ENCODE measurements at places on chromosomes 3 and 15.
A peak's percentile ranks its signal among the peaks of the same experiment; 100 is the strongest.

DNA sequence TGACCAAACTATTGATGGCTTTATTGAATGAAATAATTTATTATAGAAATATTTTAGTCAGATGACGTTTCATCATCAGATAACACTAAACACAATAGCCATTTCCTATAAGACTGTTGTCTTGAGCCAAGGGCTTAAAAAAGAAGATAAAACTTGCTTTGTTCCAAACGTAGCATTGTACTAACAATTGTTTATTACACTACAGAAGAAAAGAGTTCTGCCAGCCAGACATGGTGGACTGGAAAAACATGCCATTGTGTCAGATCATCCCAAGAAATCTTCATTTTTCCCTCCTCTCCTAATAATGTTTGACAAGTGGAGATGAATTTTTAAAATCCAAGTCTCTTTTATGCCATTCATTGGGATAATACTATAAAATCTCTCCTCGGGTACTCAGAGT is 203.3 kb downstream of the CDIN1 start:
- DNase-seq: no peak

DNA sequence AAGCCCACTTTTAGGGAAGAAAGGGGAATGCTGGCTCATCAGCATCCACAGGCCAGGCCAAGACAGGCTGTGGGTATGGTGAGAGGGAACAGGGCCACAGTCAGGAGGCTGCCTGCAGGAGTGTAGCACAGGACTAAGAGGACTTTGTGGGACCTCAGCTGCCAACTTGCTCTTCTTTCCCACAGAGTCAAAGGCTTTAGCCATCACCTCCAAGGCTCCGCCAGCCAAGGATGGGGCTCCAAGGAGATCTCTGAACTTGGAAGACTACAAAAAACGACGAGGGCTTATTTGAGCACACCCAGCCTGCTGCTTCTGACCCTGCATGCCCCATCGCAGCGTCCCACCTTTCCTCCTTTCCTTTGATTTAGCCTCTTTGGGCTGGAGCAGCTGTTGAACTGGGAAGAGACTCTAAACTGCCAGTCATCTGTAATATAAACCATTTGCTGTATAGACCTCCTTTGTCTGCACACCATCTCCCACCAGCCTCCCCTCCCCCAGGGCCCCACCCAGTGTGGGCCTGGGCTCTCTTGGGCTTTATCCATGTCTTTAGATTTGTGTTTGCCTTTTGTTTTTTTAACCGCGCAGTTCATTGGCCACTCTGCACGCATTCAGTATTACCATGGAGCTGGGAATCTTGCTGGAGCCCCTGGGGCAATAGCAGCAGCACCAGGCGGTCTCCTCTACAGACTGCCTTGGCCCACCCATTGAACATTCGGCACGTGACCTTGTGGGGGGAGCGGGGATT is 13.1 kb upstream of the ITPKA start:
- DNase-seq: no peak

DNA sequence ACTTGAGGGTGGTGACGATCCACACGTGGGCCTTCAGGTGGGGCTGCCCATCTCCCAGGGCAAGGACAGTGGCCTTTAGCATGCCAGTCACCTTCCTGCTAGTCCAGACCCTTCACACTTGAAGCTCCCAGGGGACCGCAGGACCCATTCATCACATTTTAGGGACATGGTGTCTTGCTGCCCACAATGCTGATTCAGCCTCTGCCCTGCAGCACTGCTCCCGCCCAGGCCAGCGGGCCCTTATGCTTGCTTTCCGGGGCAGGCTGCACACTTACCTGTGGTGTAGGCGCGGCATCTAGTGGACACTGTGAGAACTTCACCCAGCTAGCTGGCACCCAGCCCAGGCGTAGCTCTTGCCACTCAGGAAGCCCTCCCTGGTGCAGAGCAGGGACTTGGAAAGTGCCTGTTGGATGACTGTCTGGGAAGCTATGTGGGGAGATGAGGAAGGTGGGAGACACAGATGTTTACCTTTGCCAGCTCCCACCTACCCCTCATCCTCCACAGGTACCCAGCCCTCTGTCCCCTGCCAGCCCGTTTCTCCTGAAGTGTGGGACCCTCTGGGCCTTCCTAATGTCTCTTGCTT is 26.3 kb upstream of the NR2C2 start:
- peak; percentile 75 for DNase-seq

- no peak for DNase-seq
Measured at GRCh38 chr15:61517776-61518175, 288.7 kb upstream of the RORA start.

DNA sequence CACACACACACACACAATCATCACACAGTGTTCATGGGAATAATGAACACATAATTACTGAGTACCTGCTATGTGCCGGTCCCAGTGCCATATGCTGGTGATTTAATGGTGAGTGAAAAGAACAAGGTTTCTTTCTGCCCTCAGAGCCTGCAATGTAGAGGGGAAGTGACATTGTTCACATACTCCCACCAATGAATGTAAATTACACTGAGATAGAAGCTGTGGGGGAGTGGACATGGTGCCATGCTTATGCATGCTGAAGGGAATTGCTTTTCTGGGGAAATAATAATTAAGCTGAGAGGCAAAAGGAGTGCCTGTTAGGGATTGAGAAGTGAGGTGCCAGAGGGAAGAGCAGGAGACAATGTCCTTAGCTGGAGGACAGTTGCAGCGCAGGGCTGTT is 175.1 kb downstream of the MFSD1 start:
- no peak for DNase-seq

DNA sequence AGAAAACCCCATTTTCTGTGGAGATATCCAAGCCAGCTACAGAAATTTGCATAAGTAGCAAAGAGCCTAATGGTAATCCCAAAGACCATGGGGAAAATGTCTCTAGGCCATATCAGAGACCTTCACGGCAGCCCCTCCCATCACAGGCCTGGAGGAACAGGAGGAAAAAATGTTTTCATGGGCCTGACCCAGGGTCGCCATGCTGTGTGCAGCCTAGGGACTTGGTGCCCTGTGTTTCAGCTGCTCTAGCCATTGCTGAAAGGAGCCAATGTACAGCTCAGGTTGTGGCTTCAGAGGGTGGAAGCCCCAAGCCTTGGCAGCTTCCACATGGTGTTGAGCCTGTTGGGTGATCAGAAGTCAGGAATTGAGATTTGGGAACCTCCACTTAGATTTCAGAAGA is 1150.7 kb downstream of the OTOL1 start:
- no peak for DNase-seq

GRCh38 chr3:123876858-123877257 is 7.3 kb downstream of the MYLK start:
- DNase-seq: no peak

- no peak for DNase-seq
Measured at GRCh38 chr3:61789861-61790260, 228.5 kb downstream of the PTPRG start.

DNA sequence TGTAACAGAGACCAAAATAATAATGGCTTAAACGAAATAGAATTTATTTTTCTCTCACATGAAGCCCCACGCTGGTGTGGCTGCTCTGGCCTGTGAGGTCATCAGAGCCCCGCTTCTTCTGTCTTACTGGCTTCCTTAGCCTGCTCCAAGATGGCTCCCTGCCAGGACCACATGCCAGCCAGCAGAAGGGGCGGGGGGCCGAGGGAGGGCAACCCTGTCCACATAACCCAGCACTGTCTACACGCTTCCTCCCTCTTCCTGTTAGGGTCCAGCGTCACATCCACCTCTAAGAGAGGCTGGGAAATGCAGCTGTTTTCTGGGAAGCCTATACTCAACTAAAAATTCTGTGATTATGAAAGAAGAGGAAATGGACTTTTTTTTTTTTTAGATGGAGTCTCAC is 107.9 kb upstream of the DLG1 start:
- DNase-seq: no peak

GRCh38 chr3:119352034-119352609 is 57.9 kb downstream of the ARHGAP31 start:
- peak; percentile 61 for DNase-seq

GRCh38 chr3:80785875-80786274 is 975.6 kb downstream of the GBE1 start:
- no peak for DNase-seq

GRCh38 chr3:195570912-195571311 is 12.8 kb downstream of the APOD start:
- DNase-seq: no peak
